ENCODE measurements at places on chromosomes 12 and 14.

- no peak for DNase-seq
These were observed 2.6 kb upstream of the JAG2 start for GRCh38 chr14:105171004-105171673.

DNA sequence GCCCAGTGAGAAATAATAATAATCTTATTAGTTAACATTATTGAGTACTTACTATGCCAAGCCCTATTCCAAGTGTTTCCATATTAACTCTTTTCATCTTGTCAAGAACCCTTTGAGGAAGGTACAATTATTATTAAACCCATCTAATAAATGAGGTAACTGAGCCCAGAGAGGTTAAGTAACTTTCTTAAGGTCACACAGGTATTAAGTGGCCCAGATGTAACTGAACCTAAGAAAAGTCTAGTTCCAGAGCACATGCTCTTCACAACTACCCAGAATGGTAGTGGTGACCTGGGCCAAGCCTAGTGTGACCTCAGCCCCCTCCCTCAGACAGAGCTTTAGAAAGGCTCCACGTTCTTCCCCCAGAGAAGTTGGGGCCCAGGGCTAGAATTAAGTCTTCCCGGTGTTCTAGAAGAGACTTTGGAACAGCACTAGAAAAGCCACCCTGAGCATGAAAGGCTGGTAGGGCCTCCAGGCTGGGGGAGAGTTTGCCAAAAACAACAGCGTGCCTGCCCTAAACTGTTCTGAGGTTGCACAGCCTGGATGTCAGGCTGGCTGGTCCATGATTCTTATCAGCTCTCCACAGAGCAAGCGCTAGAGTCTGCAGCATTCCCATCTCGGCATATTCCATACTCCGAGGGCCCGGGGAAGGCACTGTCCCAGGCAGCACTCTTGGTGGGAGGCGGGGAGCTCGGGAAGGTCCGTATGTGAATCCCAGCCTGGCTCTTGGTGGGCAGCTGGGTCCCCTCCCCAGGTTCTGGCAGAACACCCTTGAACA is 41.3 kb upstream of the CTDSP2 start:
- no peak for DNase-seq

- no peak for DNase-seq
These were observed 1.5 kb downstream of the TMED8 start for GRCh38 chr14:77375164-77375950.

- no peak for DNase-seq
These were observed 289.2 kb downstream of the ADGRD1 start for GRCh38 chr12:131242741-131243496.

- no peak for DNase-seq
These were observed 216.9 kb downstream of the NTF3 start for GRCh38 chr12:5648692-5649359.

DNA sequence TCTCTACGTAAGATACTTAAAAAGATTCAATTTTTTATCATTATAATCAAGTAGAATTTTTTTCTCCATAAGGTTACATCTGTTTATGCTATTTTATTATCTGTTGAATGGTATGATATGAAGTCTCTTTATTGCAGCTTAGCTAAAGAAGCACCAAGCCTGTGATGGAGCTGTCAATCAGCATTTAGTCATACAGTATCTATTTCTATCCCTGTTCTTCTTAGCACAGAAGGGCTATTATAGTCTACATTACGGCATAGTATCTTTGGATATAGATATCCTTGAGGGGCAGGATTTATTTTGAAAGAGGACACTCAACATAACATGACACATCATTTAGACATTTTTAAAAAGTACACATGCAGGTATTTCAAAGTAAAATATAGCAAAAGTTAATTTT is 277.1 kb downstream of the FOXG1 start:
- no peak for DNase-seq

GRCh38 chr14:61174441-61174891 is 106.7 kb downstream of the TMEM30B start:
- DNase-seq, result no peak

DNA sequence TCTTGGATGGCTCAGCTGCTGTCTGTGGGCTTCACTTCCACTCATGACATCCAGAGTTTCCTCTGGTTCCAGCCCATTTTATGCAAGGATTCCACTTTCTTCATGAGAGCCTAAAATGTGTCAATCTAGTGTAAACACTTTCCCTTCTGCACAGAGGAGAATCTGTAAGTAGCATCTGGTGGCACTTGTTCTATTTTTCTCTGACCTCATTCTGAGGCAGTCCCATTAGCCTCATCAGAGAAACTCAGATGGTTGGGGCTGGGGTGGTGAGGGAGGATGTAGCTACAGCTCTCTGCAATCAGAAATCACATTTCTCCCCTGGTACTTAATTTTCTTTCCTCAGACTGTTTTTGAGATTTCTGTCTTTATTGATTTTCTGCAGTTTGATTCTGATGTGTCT is 81.6 kb downstream of the PRMT8 start:
- DNase-seq, result no peak

Data from sciatic nerve (tissue), 2 donors.